Left lung (tissue), 14 donors: ENCODE measurements at places on chromosomes 6 and 20. TPM values are rescaled to one million over a fixed set of nuclear protein-coding genes. Genes with fewer than 3 reads are reported as not detected.

The ADTRP gene
- total RNA-seq = 11.4 TPM

The HSPA1L gene
- 0.99 TPM for total RNA-seq

The ANKRD66 gene
- 2.4 TPM for total RNA-seq

The VSX1 gene
- total RNA-seq = not detected

The CD2AP gene
- 38.8 TPM for total RNA-seq

GRCh38 chr6:117446861-117447260 is 21.1 kb upstream of the ROS1 start:
- H3K4me3 ChIP-seq = no peak overlapping the region
- H3K27ac ChIP-seq = no peak overlapping the region
- no peaks in the 10 kb centered on the region for H3K36me3 ChIP-seq
- peaks cover 17% of the 10 kb centered on the region for H3K27me3 ChIP-seq

DNA sequence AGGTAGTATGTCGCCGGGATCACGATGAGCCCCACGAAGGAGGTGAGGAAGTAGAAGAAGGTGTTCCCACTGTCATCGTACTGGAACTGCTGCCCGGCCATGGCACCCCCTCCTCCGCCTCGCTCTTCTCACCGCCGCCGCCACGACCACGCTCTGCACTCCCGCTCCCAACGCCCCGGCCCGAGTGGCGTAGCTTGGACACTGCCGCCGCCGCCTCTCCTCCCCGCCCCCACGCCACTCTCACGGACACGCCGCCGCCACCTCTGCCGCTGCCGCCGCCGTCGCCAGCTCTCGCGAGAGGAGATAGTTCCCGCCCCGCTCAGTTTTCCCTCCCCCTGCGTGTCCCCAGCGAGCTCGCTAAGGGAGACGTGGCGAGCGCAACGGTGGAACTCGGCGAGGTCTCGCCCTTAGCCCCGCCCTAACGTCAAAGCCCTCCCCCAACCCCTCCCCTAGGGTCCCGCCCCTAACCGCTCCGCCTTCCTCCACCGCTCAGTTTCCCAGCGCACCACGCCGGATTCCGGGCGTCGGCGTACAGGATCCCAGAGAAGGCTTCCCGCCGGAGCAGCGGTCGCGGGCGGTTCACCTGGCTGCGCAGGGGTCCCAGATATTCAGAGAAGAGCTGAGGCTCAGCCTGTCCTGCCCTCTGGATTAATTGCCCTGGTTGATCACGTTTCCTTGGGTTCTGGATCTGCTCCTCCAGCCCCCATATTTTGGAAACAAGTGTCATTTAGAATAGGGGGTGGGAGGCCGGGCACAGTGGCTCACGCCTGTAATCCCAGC is at the start of gene SEC63:
SEC63 (minus strand) TSS at position 300 of the 780 bp plus-strand sequence; CDS start at position 101, 199 bp downstream.
- H3K27me3 ChIP-seq = no peaks in the 10 kb centered on the region
- DNase-seq = peak; percentile 98
- H3K27ac ChIP-seq = peak within 1 kb of the TSS; percentile 93

- H3K27ac ChIP-seq = no peak overlapping the region
- no peaks in the 10 kb centered on the region for H3K36me3 ChIP-seq
- peaks cover 3% of the 10 kb centered on the region for H3K4me1 ChIP-seq
- H3K4me3 ChIP-seq = no peak overlapping the region
- peak; percentile 44 for DNase-seq
- H3K27me3 ChIP-seq = peaks cover 22% of the 10 kb centered on the region
Observed at GRCh38 chr20:61120595-61121515, 131.2 kb upstream of the CDH4 start.

GRCh38 chr6:144469144-144469575 is 184.0 kb downstream of the UTRN start:
- no peaks in the 10 kb centered on the region for H3K36me3 ChIP-seq
- no peaks in the 10 kb centered on the region for H3K27me3 ChIP-seq
- DNase-seq = no peak
- H3K4me3 ChIP-seq = no peak overlapping the region
- peaks cover 6% of the 10 kb centered on the region for H3K4me1 ChIP-seq

GRCh38 chr6:137019476-137020272 is 25.1 kb downstream of the IL20RA start:
- DNase-seq = no peak
- no peak overlapping the region for H3K4me3 ChIP-seq
- no peaks in the 10 kb centered on the region for H3K27me3 ChIP-seq
- no peak overlapping the region for H3K27ac ChIP-seq
- no peaks in the 10 kb centered on the region for H3K36me3 ChIP-seq

GRCh38 chr6:84449220-84449619 is 221.8 kb upstream of the CEP162 start:
- H3K27ac ChIP-seq = no peak overlapping the region
- no peaks in the 10 kb centered on the region for H3K4me1 ChIP-seq
- DNase-seq = no peak
